Smooth muscle cell of the brain vasculature (primary cell): ENCODE measurements at places on chromosomes 5 and 9.

DNA sequence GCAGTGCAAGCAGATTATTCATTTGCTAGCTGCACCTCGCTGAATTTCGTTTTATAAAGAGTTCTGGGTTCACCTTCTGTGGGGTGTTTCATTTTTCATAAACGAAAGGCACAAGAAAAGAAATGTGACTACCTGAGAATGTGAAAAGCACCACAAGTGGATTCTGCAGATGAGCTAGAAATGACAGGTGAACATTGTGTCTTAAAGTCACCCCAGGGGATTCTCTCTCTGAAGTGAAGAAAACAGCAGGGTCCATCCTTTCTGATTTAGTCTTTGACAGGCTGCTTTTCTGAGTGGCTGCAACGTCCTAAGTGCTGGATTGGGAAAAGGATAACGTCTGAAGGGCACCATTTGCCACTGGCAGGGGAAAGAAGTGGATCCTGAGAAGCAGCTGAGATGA lies 469.3 kb downstream of the SPATA31D1 start:
- no peak for DNase-seq

- DNase-seq, result no peak
Measured at GRCh38 chr9:125146247-125146646, 2.9 kb upstream of the SCAI start.

- no peak for DNase-seq
Measured at GRCh38 chr9:36855448-36856315, 178.4 kb downstream of the PAX5 start.

DNA sequence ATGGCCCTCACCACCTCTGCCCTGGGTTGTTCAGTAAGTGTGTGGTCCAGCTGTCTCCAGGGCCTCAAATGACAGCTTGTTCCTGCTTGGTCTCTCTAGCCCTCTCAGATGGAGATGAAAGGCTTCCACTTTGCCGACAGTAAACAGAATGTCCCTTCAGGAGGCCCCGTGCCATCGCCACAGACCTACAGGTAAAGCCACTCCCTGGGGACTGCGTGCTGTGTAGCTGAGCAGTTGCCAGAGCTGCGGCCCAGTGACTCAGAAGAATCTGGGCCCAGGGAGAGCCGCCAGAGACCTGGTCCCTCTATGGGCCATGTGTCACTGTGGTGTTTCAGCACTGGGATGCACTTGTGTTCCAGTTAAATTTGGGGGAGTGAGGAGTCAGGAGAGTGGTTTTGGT lies 10.6 kb upstream of the POMT1 start:
- DNase-seq, result no peak

- DNase-seq, result no peak
Measured at GRCh38 chr9:129612123-129612522, 8.8 kb downstream of the C9orf50 start.

GRCh38 chr5:167872791-167873190 lies 418.7 kb upstream of the WWC1 start:
- no peak for DNase-seq

- DNase-seq, result no peak
Measured at GRCh38 chr9:37438359-37438758, 15.9 kb downstream of the GRHPR start.

GRCh38 chr5:82396871-82397514 lies 118.8 kb upstream of the RPS23 start:
- DNase-seq, result peak; percentile 94

DNA sequence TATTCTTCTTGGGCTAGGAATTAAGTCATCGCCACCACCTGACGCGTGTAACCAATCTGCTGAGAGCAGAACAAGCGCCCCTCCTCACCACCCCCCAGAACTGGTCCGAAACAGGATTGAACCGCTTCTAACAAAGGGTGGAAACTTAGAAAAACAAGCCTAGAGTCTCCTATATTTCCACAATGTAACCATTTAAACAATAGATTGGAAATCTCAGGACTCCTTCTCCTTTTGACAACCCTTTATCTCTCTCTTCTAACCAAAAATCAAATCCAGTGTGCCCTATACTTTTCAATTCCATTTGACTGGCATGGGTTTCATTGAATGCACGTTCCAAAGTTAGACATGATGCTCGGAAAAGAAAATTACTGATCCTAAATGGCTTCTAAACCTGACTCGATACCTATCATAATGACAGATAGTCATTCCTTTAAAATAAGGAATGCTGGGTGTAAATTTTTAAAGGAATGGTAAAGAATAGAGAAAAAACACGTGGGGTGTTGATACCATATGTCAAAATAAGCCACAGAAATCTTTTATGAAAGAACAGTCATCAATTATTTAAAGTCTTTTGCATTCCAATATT lies 1.2 kb downstream of the ARRDC3 start:
- DNase-seq, result peak; percentile 60

DNA sequence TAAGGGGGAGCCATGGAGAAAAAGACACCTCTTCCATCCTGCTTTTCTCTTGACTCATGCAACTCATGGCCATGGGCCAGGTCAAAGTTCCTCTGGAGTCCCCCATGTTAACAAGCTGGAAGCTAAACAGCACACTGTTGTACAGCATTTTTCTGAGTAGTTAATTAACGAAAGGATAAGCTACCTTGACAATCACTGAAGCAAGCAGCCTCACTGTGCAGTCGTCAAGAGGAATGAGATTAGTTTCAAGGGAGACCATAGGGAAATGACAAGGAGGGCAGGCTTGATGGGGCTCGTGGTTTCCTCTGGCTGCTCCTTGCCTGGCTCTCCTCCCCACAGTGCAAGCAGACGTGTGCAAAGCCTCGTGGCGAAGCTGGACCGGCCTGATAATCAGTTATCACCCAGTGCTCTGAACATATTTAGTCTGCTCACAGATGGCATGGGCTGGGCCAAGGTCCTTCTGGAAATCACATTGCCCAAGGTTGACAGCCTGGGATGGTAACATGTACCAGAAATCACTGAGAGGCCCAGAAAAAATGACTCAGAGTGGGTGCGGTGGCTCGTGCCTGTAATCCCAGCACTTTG lies 209.5 kb downstream of the SLIT3 start:
- DNase-seq, result no peak

DNA sequence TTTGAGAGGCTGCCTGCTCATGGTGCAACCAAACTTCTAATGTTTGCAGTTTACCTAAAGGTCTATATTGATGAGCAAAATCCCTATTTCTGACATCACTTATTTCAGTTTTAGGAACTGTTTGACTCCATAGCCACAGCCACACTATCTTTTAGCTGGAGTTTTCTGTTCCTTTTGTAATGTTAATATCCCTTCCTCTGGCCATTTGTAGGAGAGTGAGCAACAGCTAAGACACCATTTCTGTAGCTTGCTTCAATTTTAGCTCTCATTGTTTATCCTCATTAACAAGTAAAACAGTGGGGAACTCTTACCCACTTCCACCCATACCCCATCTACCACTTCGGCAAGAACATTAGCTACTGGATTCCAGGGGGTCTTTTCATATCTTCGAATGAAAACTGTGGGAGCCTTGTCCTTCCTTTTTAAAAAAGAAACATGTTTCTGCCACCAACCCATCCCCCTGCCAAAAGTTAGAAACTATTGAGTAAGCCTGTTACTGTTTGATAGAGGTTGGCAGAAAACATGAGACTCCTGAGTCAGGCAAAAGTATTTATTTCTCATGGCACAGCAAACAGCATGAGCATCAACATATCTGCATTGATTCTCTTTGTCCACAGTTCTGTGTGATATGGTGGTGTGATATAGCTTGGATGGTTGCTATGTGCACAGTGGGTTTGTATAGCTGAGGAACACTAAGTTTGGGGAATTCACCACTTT lies 174.1 kb downstream of the MEF2C start:
- no peak for DNase-seq

- no peak for DNase-seq
Measured at GRCh38 chr5:180170106-180170809, 38.8 kb downstream of the RASGEF1C start.

GRCh38 chr5:1670351-1670750 lies 129.3 kb downstream of the MRPL36 start:
- DNase-seq, result no peak

DNA sequence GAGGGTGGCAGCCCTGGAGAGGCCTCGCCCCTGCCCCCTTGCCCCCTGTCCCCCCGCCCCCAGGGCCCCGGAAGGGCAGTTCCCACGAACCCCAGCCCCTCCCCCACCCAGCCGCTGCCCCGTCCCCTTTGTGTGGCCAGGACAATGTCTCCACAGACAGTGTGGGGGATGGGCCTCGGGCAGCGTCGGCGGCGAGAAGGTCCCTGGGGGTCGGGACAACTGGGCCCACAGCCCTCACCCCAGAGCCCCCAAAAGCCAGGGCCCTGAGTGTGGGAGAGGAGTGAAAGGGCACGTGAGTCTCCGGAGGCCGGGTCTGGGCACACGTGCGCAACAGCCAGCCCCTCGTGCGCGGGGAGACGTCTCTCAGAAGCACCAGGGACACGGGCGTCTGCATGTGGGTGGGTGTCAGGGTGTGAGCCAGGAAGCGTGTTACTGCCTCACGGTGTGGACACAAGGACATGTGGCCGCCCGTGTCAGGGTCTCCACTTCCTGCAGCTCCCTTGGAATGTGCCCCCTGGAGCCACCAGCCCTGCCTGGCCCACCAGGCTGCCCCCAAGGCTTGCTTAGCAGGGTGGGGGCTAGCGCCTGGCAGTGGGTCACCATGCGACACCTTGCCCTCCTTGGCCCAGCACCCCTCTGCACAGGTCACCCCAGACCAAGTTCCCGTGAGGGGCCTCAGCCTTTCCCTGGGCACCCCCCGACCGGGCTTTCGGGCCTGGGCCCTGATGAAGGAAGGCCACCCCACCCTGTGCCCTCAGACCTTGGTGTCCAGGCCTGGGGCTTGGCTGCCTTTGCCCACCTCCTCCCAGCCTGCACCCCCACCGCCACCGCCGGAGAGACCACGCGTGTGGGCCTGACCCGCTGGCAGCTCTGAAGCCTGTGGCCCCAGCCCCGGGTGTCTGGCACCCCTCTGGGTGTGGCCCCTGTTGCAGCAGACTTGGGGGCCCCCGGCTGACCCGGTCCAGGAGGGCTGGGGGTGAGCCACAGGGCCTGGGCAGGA lies 12.8 kb upstream of the NRARP start:
- DNase-seq, result no peak
